ENCODE measurements at places on chromosomes 3 and 15.

GRCh38 chr3:184694716-184695115 is 17.1 kb downstream of the MAGEF1 start:
- no peak for DNase-seq

- no peak for DNase-seq
Observed at GRCh38 chr3:113054552-113054951, 63.8 kb downstream of the GTPBP8 start.

- no peak for DNase-seq
Observed at GRCh38 chr15:77096138-77096537, 25.2 kb upstream of the TSPAN3 start.

GRCh38 chr3:128623762-128624176 is 26.8 kb downstream of the RPN1 start:
- no peak for DNase-seq

- DNase-seq, result no peak
Observed at GRCh38 chr3:185062191-185062590, 90.7 kb downstream of the C3orf70 start.

DNA sequence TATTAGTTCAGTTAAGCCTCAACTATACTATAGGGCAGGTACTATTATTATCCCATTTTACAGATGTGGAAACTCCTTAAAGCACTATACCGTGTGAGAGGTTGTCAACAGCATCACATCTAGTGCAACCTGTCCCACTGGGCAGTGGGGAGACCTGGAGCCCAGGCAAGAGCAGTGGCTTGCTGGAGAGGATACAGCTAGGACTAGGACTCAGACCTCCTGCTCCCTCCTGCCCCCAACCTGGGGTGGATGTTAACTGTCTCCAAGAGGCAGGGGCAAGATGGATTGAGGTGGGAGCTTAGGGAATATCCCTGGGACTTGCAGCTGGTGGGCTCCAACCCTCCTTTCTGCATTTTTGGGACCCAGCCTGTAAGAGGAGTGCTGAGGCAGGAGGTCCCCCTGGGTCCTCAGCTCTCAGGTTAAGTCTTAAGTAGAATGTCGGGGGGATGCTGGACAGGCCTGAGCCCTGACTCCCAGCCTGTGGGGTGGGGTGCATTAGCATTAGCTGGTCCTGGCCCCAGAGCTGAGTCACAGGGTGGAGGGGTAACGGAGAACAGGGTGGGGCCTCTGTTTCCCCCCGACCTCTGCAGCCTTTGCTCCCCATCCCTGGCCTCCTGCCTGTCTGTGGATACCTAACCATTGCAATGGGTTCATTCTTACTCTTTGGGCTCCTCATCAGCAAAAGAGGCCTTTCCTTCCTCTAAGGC is 6.6 kb downstream of the SNX33 start:
- DNase-seq, result no peak

DNA sequence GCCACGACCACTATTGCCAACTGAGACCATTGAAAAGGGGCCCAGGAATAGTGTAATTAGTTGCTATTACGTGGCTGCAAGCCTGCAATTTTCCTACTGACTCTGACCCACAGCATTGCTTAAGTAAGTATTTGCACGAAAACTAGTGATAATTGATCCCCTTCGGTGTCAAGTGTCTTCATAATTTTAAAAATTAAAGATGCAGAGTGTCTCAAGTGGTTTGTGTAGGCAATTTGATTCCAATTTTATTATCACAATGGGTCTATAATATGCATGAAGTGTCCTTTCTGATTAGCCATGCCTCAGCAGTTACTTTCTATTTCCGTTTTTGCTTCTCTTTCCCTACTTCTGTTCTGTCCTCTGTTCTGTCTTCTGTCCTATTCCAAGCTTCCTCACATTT is 259.2 kb downstream of the C3orf38 start:
- DNase-seq, result no peak

DNA sequence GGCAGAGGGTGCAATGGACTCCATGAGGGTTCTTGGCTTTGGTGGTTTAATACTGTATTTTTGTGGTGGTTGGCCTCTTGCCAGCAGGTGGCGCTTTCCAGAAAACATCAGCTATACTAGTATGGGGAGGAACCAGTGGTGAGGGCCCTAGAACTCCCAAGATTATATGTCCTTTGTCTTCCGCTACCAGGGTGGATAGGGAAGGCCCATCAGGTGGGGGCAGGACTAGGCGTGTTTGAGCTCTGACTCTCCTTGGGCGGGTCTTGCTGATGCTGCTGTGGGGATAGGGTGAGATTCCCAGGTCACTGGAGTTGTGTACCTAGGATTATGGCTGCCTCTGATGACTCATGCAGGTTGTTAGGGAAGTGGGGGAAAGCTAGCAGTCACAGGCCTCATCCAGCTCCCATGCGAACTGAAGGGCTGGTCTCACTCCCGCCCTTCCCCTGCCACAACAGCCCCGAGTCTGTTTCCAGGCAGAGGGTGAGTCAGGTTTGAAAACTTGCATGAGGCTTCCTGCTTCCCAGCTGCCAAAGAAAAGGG is 357.7 kb downstream of the OTOL1 start:
- no peak for DNase-seq

- no peak for DNase-seq
Observed at GRCh38 chr15:85000937-85001336, 19.3 kb downstream of the PDE8A start.

GRCh38 chr15:68638953-68639515 is 60.2 kb downstream of the CORO2B start:
- DNase-seq, result no peak

GRCh38 chr15:31227235-31227634 is 99.4 kb upstream of the KLF13 start:
- DNase-seq, result no peak

- no peak for DNase-seq
Observed at GRCh38 chr15:25508369-25509002, 69.7 kb upstream of the UBE3A start.

DNA sequence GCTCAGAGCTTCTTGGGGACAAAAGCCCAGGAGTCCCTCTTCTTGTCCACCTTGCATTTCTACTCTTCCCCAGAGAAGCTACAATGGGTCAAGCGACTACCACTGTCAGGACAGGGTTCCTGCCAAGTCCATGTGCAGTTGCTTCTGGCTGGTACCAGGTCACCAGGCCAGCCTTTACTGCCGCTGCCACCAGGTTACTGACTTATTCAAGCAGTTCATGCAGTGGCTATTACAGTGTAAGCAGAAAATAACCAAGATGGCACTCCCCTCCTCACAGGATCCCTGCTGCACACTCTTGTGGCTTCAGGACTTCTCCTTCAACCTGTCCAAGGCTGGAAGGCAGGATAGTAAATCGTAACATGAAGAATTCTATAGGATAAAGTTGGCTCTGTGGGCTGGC is 42.1 kb downstream of the CTDSPL start:
- no peak for DNase-seq

- DNase-seq, result no peak
Observed at GRCh38 chr3:139339219-139339906, 4.5 kb upstream of the MRPS22 start.

DNA sequence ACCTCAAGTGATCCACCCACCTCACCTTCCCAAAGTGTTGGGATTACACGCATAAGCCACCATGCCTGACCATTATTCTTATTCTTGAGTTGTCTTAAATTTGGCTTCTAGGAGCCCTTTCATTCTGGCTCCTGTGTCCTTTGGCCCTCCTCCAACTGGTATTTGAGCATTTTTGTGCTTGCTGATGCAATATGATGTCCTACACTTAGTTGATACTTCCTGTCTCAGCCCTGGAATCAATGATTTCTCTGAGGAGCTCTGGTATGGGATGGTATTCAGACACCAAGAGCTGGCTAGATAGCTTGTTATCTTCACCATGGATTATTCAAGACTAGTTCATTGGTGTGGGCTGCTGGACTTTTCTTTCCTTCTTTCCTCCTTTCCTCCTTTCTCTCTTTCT is 25.4 kb downstream of the ZNF621 start:
- no peak for DNase-seq

GRCh38 chr3:64199932-64200331 is 25.3 kb downstream of the PRICKLE2 start:
- no peak for DNase-seq
